Upper lobe of left lung (tissue), 6 donors: ENCODE measurements at places on chromosomes 2 and 18. TPM values are rescaled to one million over a fixed set of nuclear protein-coding genes. Genes with fewer than 3 reads are reported as not detected.

DNA sequence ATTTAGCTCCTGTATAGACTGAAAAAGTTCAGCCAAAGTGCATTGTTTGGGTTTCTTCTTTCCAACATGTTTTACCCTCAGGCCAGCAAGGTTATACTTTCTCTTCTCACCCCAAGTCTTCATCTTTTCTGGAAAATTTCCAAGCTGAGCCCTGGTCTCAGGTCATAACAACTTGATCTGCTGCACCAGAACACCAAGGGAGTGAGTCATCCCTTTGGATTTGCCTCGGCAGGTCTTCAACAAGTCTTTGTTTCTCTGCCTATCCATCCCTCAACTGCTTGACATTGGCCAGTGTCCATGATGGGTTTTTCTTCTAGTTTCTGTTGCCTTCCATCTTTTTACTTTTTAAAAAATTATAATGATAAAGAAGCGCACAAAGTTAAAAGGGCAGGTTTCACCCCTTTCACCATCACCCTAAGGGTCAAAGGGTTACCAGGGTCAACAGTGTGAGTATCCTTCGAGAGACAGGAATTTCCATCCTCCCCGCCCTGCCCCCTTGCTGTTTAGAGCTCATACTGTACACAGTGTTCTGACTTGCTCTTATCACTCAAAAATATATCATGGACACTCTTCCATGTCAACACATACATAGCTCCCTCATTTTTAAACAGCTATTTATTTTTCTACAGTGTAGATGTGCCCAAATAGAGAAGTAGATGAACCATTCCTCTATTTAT is 5.7 kb upstream of the SPATS2L start:
- no peaks in the 10 kb centered on the region for H3K36me3 ChIP-seq
- H3K4me1 ChIP-seq = peaks cover 5% of the 10 kb centered on the region
- no peaks in the 10 kb centered on the region for H3K27me3 ChIP-seq
- no peak overlapping the region for H3K4me3 ChIP-seq

Gene TMEM169
- 0.69 TPM for total RNA-seq

- no peaks in the 10 kb centered on the region for H3K27me3 ChIP-seq
- DNase-seq = no peak
- no peaks in the 10 kb centered on the region for H3K4me1 ChIP-seq
- H3K36me3 ChIP-seq = no peaks in the 10 kb centered on the region
- H3K27ac ChIP-seq = peak overlapping the region; percentile 17
- H3K4me3 ChIP-seq = no peak overlapping the region
Measured at GRCh38 chr18:55097456-55098170, 138.4 kb upstream of the CCDC68 start.

DNA sequence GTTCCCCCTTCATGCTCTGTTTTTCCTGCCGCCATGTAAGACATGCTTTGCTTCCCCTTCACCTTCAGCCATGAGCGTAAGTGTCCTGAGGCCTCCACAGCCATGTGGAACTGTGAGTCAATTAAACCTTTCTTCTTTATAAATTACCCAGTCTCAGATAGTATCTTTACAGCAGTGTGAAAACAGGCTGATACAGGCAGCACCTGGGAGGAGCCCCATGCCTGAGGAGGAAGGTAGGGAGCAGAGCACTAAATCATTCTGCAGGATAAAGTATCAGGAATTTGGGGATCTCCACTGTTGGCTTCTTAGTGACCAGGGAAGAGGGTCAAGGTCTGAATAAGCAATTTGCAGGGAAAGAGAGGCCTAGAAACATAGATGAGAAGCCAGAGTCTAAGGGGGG is 78.0 kb downstream of the KCNF1 start:
- no peak overlapping the region for H3K27ac ChIP-seq
- no peak overlapping the region for H3K4me3 ChIP-seq
- no peaks in the 10 kb centered on the region for H3K36me3 ChIP-seq
- no peaks in the 10 kb centered on the region for H3K27me3 ChIP-seq
- H3K4me1 ChIP-seq = no peaks in the 10 kb centered on the region
- DNase-seq = no peak

DNA sequence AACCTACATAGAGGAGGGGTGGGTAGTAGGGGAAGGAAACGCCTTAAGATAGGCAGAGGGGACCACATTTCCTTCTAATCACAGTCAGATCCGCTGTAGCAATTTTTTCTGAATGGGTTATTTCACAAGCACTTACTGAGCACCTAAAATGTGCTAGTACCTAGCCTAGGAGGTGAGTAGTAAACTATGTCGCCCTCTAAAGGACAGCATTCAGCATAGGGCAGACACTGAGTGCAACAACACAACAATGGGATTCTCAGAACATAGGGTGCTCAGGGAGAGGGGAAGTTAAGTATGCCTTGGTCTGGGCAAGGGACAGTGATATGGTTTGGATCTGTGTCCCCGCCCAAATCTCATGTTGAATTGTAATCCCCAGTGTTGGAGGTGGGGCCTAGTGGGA is 166.1 kb upstream of the RAB6C start:
- H3K36me3 ChIP-seq = no peaks in the 10 kb centered on the region
- H3K27ac ChIP-seq = no peak overlapping the region
- no peaks in the 10 kb centered on the region for H3K27me3 ChIP-seq
- H3K4me3 ChIP-seq = no peak overlapping the region
